ENCODE measurements at places on chromosomes 4 and X. TPM values are rescaled to one million over a fixed set of nuclear protein-coding genes. Genes with fewer than 3 reads are reported as not detected.

DNA sequence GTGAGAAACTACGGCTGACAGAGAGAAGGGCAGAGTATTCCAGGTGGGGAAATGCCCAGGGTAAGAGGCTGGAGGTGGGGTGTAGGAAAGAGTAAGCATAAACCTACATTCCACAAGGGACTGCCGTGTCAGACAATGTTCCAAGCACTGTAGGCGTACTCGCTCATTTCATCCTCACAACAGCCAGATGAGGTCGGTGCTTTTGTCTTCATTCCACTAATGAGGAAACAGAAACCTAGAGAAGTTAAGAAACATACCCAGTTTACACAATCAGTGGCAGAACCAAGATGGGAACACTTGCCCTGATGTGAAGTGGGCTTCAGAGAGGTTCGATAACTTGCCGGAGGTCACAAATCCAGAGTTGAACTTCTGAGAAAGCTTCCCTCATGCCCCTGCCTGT lies 4.6 kb downstream of the SASH3 start:
- no peak for DNase-seq

DNA sequence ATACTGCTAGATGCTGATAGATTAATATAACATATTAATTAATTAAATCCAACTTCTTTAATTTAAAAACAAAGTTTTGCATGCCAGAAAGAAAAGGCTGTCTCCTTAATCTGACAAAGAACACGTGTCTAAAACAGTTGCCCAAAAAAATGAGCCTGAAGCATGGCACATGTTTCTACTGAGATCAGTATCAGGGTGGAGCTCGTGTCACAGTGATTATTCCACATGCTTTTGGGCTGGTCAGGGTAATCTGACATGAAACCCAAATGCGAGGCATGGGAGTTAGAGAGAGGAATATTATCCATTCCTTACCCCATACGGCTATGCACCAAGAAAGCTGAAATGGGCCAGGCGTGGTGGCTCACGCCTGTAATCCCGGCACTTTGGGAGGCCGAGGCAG lies 79.4 kb upstream of the ADRA2C start:
- no peak for DNase-seq

- no peak for DNase-seq
These were observed 109.7 kb downstream of the SHROOM3 start for GRCh38 chr4:76544725-76545124.

GRCh38 chr4:16582036-16582435 lies 316.4 kb downstream of the LDB2 start:
- DNase-seq = no peak

DNA sequence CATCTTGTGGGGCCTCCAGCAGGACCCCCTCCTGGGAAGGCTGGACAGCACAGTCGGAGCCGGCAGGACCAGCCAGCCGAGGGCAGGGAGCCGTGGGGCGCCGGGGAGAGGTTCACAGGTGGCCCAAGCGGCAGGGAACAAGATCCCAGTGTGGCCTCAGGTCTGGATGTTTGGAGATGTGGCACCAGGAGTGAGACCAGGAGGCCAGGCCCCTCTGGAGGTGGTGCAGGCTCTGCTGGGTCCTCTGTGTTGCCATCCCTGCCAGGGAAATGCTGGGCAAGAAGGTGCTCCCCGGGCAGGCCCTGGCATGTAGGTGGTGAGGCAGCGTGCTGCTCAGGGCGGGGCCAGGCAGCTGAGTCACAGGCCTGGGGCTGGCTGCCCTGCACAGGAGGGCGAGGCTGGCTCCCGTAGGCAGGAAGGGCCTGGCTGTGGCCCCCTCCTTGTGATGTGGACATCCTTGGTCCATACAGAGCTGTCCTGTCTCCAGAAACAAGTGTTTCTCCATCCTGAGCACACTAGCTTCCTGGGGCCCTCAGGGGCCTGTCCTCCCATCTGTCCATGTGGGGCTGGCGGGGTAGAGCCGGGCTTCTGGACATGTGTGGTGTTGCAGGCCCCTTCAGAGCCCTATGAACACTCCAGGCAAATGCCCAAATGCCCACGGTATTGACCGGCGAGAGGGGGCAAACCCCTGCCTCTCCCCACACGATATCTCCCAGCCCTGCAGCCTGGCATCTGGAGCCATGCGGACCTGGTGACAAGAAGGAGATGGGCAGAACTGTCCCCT lies 4.8 kb upstream of the HGFAC start:
- DNase-seq = peak; percentile 59

DNA sequence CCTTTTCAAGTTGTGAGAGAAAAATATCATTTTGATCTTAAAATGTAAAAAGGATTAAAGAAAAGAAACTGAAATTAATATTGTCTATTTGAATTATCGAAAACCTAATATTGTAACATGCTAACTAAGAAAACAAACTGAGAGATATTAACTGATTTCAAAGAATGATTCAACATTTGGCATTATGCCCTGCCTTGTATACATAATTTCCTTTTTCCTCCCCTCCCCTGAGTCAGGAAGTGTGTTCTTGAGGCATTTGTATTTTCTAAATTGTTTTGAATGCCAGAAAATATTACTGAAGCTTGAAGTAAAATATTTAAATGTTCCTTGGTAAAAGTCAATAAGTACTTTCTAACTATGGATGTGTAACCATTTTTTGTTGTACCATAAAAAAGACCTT lies 49.4 kb downstream of the RPS6KA3 start:
- no peak for DNase-seq

DNA sequence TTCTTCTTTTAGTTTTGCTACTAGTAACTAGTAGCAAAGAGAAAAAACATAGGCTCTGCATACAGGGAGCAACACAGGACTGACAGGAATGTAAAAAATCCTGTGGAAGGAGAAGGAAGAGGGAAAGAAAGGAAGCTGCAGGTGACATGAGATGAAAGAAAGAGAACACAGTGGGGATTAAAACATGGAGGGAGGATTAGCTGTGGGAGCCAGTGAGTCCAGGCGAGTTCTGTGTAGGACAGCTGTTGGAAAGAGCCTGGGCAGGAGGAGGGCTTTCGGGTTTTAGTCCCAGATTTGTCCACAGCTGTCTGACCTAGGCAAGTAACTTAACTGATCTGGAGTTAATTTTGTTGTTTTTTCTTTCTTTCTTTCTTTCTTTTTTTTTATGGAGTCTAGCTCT lies 21.6 kb downstream of the CCNG2 start:
- no peak for DNase-seq

GRCh38 chr4:163350672-163351071 lies 7.0 kb downstream of the NPY5R start:
- DNase-seq = no peak

Gene PDE5A
- total RNA-seq = 19.8 TPM

Gene COL4A5
- 13.8 TPM for total RNA-seq

GRCh38 chr4:85370400-85371032 lies 104.4 kb upstream of the ARHGAP24 start:
- DNase-seq = no peak

GRCh38 chr4:1597021-1597931 lies 86.8 kb downstream of the FAM53A start:
- peak; percentile 47 for DNase-seq

Measured in upper lobe of left lung (tissue), 6 donors.